ENCODE measurements at places on chromosomes 7 and 10.

DNA sequence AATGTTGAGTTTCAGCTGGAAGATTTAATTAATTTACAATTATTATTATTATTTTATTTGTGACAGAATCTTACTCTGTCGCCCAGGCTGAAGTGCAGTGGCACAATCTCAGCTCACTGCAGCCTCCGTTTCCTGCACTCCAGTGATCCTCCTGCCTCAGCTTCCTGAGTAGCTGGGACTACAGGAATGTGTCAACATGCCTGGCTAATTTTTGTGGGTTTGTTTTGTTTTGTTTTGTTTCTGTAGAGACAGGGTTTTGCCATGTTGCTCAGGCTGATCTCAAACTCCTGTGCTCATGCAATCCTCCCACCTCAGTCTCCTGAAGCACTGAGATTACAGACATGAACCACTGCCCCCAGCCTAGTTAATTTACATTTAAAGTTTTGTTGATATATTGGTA, 93.8 kb upstream of the MEOX2 start:
- no peak for DNase-seq

DNA sequence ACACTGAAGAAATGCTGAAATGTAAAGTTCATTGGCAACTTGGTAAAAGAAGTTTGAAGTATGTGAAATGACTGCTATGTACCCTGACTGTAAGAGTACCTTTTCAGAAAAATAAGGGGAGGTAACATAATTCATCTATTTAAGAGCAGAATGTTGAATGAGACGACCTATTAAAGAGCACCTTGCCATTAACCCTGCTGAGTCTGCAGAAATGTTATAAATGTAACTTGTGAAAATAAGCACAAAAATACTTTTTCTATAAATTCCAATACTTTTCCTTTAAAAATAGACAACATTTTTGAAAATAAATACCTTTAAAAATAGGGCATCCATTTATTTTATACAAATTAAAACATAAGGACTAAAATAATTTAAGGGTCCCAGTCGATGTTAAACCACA, 7.7 kb downstream of the TM9SF3 start:
- DNase-seq, result no peak

DNA sequence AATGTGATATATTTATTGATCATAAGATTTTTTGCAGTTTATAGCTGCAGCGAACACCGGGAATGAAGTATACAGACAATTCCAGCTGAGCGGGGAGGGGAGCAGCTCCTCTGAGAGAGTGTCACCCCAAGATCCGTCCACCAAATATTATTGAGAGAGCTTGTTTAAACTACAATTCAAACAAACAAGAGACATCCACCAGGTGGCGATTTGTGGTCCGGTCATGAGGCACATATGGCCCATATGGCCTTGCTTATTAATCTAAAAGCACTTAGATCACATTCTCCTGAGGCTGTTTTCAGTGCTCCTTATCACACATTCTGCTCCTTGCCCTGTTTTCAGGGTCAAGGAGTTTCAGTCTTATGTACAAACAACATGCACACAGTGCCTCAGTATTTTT, 83.1 kb downstream of the THSD7A start:
- no peak for DNase-seq

DNA sequence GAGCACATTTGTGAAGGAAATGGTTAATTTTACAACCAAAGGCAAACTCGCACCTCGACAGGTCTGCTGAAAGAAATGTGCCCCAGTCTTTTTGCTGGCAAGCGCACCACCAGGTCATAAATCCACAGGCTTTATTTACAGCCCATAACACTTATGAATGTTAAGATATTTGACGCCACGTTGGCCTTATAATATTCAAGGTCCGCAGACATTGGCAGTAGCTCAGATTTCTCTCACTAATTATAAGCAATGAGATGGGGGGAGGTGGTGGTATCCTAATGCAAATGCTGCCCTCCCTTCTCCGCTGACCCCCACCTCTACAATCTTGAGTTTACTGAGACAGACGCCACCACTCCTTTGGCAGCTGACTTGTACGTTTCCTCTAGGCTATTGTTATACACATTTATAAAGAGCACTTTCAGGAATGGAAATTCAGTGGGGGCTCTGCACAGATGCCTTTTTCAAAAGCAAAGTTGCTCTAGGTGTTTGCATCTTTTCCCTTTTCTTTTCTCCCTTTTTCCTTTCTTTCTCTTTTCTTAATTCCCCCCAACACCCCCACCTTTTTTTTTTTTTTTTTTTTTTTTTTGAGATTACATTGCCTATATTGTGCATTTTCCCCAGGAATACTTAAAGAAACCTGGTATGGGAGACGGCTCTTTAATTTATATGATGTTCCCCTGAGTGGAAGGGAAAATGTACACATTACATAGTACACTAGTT, 6.7 kb downstream of the TCF7L2 start:
- DNase-seq, result no peak

All from pons (tissue), 1 donor.